ENCODE measurements at places on chromosomes 4 and X.
A peak's percentile ranks its signal among the peaks of the same experiment; 100 is the strongest.

DNA sequence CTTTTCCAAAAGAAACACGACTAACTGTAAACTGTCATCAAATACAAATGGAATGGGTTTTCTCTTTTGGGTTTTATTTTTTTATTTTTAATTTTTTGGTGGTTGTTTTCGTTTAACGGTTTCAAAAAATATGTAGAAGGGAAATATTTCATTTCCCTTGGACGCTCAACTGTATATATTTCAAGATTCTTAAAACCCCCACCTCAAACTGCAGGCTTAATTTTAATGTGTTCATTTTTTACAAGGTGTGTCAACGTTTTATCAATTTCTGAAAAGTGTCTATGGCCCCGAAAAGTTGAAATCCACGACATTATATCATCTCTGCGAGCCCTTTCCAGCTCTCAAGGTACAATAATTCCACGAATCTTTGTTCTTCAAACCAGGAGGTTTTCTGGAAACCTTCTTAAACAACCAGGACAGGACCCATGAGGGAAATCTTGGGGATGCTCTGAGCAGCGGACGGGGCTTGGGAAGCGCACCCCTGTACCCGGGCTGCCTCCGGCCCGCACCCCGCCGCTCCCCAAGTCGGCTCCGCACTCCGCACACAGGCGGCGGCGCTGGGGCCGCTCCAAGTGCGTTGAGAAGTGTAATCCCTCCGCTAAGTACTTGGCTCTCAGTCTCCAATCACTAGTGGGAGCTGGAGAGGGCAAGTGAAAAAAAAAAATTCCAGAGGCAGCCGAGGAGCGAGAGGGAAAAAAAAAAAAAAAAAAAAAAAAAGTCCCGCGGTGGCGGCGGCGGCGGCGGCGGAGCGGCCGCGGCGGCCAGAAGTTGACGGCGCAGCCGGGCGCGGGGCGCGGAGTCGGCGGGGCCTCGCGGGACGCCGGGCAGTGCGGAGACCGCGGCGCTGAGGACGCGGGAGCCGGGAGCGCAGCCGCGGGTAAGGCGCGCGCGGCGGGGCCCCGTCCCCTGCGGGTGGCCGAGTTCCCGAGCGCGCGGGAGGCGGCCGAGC, at the start of gene BMPR1B:
BMPR1B (plus strand) TSS at position 764 of the 949 bp plus-strand sequence. CDS start 346,470 bp downstream, outside the sequence.
- DNase-seq = no peak

GRCh38 chr4:37803348-37803973, 23.0 kb upstream of the PGM2 start:
- no peak for DNase-seq

- DNase-seq = no peak
Observed at GRCh38 chrX:136752796-136753195, 27.9 kb downstream of the ARHGEF6 start.

GRCh38 chr4:105495667-105496066, 21.8 kb upstream of the PPA2 start:
- DNase-seq = no peak

GRCh38 chrX:134461437-134461836, 1.5 kb downstream of the HPRT1 start:
- no peak for DNase-seq

DNA sequence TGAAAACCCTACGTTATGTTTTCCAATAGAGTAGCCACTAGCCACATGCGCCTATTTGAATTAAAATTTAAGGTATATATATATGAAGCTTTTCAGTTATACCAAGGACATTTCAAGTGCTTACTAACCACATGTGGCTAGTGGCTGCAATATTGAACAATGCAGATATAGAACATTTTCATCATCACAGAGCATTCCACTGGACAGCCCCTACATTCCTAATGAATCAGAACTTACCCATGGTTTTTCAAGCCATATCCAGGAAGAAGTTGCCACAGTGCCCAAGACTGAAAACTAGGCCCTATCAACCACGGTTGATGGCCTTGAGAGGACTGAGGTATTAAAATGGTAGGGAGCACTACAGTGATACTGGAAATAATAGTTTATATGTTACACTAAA, 29.7 kb downstream of the NEK1 start:
- DNase-seq = no peak

- no peak for DNase-seq
Observed at GRCh38 chr4:110898290-110898689, 275.4 kb upstream of the PITX2 start.

DNA sequence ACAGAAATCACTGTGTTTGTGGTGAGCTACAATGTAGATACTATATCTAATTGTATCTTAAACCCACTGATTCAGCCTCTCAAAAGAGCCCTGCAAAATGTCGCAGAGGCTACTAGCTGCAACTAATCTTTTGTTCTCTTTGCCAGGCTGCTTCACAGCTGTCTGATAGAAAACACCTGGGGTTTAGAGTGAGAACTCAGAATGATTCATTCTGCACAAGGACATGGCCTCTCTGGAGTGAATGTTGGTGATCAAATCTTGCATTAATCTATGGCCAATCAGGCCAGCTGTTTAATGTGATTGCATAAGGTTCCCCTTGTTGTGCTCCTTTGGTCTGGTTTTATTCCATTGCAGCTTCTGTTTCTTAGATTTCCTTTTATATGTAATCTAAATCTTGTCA, 100.3 kb downstream of the EMCN start:
- no peak for DNase-seq

- no peak for DNase-seq
Observed at GRCh38 chr4:112818594-112818965, 181.6 kb downstream of the LARP7 start.

- no peak for DNase-seq
Observed at GRCh38 chr4:13143222-13144070, 340.7 kb downstream of the RAB28 start.

DNA sequence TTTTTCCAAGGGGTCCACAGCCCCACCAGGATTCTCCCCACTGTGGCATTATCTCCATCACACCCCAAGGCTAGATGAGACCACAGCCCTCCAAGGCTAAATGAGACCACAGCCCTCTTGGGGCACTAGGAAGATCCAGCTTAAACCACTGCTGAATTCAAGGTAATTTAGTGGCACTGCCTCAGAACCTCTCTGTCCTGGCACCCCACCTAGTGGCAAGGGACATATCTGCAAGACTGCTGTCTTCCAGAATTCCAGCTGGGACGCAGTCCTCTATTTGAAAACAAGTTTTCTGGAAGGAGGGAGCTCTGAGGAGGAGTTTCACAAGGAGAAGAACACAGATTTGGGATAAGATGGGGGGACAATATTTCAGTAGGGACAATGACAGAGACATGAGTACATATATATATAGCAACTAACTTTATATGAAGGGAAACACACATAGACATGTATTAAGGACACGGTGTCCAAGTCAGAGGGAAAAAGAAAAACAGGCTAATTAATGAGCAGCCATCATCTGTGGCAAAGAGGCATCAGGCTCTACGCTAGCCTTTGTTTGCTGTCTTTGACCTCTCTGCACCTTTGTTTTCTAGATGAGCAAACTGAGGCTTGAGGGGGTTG, 9.3 kb downstream of the CETN2 start:
- DNase-seq = no peak

GRCh38 chrX:132482632-132483031, 6.2 kb downstream of the MBNL3 start:
- no peak for DNase-seq

GRCh38 chrX:49199906-49200771, at the start of gene SYP:
SYP (minus strand) TSS chrX:49200193; CDS start chrX:49200186, 7 bp downstream.
- DNase-seq = peak; percentile 79

- DNase-seq = no peak
Observed at GRCh38 chr4:77800483-77801259, 18.5 kb downstream of the CNOT6L start.

DNA sequence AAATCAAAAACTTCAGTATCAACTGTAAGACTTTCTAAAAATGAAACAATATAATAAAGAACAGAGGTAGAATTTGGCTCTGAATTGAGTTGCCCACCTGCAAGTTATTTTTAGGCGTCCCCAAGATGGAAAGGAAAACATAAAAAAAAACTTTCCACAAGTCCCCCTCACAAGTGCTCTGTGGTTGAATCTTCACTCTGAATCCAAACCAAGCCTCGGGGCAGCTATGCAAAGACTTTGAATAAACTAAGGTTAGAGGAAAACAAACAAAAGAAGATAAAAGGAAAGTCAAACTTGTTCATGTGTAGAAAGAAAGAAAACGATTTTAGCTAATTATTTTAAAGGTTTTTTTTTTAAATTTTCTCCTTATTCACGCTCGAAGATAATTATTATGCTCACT, 372.4 kb upstream of the SLIT2 start:
- DNase-seq = no peak

DNA sequence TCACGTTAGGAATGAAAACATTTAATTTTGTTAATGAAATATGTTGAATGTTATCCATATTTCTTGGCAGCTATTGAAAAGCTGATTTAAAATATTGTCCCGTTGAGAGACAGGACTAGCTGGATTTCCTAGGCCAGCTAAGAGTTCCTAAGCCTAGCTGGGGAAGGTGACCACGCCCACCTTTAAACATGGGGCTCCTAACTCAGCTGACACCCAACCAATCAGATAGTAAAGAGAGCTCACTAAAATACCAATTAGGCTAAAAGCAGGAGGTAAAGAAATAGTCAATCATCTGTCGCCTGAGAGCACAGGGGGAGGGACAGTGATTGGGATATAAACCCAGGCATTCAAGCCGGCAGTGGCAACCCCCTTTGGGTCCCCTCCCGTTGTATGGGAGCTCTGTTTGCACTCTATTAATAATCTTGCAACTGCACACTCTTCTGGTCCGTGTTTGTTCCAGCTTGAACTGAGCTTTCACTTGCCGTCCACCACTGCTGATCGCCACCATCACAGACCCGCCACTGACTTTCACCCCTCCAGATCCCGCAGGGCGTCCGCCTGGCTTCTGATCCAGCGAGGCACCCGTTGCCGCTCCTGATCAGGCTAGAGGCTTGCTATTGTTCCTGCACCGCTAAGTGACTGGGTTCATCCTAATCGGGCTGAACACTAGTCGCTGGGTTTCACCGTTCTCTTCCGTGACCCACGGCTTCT, 308.9 kb downstream of the GLUD2 start:
- no peak for DNase-seq

DNA sequence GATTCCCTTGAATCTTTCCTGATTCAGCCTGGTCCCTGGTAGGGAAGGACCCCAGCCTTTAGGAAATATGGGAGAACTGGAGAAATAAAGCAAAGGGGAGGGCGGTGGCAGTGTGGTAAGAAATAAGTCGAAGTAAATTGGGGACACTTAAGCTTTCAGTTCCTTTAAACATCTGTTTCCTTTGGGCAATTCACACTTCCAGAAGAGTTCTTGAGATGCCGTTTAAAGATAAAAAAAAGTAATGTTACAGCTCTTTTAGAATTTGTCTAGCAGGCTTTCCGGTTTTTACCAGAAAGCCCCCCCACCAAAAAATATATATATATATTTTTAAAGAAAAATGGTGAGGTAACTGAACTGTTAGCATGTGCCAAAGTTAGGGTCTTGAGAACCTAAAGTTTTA, 46.6 kb downstream of the TSPAN7 start:
- DNase-seq = no peak

DNA sequence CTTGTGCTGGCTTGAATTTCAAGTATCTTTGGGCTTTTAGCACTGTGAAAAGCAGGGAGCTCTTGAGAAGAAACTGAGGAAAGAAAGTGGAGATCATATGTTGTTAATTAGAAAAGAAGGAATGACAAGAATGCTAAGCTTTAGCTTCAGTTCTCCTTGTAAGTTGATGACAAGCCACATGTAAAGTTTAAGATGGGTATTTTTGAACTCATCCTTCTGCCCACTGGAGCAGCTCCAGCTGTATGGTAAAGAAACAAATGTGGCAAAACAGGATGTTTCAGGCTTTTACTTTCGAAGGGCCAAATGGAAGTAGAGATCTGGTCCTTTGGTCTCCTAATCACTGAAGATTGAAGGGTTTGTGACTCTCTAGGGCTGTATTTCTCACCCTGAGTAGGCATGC, 137.8 kb downstream of the GUCY2F start:
- no peak for DNase-seq
